ENCODE measurements at places on chromosomes 16 and 17.

DNA sequence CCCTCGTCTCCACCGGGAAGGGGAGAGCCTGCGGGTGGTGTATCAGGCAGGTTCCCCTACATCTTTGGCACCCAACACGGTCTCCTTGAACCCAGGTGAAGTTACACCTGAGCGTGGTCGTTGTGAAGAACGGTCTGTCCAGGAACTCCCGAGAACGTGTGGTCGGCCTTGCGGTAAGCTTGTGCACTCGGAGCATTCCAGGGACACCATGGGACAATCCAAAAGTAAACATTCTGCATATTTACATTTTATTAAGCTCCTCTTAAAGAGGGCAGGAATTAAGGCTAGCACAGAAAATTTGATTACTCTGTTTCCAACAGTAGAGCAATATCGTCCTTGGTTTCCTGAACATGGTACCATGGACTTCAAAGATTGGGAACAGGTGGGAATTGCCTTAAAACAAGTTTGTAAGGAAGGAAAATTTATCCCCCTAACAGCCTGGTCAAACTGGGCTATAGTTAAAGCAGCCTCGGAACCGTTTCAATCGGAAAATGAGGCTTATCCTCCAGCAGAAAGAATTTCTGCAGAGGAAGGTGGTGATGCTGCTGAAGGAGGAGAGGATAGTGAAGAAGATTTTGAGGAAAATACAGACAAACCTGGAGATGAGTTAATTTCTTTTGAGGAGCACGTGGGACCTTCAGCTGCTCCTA lies 18.2 kb downstream of the ALOX15B start:
- no peak for DNase-seq

GRCh38 chr16:53785044-53785443 lies 81.1 kb downstream of the FTO start:
- DNase-seq, result no peak

GRCh38 chr16:27154705-27155521 lies 48.4 kb upstream of the KDM8 start:
- peak; percentile 60 for DNase-seq

- DNase-seq, result no peak
Measured at GRCh38 chr17:60381958-60382357, 10.0 kb downstream of the USP32 start.

DNA sequence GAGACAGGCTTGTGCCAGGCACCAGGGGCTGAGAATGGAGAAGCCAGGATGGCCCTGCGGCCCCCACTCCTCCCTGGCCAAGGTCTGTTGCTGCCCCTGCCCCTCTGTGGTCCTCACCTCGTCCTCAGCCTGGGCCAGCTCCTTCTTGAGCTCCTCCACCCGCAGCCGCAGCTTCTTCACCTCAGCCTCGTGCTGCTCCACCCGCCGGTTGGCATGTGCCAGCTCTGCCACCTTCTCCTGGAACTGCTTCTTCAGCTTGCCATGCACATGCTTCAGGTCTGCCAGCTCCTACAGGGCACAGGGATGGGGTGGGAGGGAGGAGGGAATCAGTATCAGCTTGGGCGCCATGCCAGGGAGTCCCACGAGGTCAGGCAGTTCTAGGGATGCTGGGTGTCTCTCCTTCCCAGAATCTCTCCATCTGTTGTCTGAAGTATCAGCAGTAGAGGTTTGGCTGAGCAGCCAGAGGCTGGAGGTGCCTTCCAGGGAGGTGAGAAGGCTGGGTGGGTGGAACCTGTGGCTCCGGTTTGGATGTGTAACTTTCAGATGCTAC lies 20.1 kb downstream of the CCDC102A start:
- no peak for DNase-seq

DNA sequence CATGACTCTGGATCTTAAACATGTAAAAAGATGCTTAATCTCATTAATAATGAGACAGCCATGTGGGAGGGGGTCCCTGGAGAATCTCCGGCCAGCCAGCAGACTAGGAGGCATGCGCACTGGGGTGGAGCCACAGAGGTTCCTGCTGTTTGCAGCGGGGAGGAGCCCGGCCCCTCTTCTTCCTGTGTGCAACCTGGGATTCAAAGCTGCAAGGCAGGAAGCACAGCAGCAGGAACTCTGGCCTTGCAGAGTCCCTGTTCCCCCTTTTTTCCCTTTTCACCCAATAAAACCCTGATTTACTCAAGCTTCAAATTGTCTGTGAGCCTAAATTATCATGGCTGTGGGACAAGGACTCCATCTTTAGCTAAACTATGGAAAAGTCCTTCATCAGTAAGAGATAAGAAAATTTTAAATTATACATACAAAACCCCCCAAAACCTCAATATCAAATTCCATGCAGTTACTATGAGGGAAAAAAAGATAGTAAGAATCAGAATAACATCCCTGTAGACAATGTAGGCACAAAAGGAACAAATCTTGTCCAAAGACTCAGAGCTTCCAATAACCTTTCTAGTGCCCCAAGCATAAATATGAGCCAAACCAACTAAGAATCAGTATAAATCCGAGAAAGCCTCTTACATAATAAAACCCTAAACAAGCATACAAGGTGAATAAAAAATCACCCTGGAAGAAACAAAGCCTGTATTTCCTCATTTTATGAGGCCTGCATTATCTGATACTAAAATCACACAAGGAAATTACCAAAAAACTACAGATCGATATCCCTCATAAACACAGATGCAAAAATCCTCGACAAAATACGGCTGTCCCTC lies 12.1 kb downstream of the CFDP1 start:
- DNase-seq, result no peak

DNA sequence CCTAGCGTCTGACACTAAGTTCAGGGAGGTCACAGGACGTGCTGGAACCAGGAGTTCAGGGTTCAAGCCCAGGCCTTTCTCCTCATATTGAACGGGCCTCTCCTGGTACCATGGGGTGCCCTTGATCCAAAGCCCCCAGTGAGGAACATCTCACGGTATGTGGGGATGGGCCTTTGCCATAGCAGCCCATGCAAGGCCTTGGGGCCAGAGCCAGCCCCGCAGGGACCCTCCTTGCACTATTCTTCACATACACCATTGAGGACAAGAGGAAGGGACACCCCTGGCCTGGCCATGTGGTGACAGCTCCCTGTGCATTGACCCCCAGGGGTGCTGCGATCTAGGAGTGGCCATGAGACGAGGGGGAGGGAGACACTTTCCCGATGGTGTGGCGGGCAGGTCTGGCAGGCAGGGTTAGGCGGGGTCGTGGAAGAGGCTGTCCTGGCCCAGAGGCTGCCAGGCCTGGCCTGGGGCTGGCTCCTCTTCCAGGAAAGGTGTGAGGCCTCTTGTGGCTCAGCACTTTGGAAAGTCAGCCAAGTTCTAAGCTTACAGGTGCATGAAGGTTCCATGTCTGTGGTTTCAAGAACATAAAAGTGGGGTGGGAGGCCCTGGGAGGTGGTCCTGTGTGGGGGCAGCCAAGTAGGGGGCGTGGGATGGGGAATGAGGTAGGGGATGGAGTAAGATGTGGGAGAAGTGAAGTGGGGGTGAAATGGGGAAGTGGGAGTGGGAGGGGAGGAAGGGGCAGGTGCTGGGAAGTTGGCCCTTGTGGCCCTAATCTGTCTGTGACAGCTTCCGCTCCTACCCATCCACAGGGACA lies 88.7 kb upstream of the CBX4 start:
- no peak for DNase-seq

Data from stimulated activated CD8-positive, alpha-beta memory T cell treated with anti-CD3 and anti-CD28 coated beads, Interleukin-4, amount 100 ng/mL, for 1 hour (primary cell).